ENCODE measurements at places on chromosomes 16 and 17.

GRCh38 chr17:18074566-18075272 is 13.0 kb upstream of the DRG2 start:
- DNase-seq, result no peak

DNA sequence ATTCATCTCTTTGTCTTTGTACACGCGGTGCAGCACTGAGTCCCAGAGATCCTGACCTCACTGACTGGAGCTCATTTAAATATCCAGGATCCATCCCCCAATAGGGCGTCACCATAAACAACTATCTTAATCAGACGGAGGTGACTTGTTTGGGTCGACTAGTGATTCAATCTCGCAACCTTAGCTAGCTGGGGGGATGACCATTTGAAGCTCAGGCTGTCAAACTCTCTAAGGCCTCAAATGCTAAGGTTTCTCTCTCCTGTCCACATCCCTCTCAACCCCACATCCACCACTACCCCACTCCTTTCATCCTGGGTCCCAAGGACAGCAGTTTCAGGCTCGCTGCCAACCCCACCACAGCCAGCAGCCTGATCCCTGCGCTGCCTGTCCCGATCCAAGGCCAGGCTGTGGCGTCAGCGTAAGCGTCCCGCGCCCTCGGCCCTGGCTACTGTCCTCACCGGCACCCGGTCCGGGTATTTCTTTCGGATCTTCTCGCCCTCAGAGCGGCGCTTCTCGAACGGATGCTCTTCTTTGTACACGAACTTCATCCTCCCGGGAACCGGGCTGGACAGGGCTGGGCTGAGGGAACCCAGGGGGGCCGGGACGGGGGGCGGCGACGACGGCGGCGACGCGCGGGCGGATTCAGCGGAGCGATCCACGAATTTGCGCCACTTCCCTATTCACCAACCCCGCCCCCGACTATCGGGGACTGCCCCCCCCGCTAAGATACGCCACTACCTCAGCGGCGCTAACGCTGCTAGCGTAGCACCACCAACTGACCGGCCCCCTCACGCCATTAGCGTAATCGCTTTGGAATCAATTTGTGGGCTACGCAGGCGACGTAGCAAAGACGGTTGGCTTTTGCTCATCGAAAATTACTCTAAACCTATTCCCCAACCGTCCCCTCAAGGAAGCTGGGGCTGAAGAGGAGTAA is at the start of gene GABARAP:
Gene GABARAP (minus strand): TSS at position 667 of the 934 bp plus-strand sequence. CDS start 119 bp downstream, at position 548.
- no peak for DNase-seq

GRCh38 chr16:56270828-56271227 is 79.5 kb downstream of the GNAO1 start:
- no peak for DNase-seq

DNA sequence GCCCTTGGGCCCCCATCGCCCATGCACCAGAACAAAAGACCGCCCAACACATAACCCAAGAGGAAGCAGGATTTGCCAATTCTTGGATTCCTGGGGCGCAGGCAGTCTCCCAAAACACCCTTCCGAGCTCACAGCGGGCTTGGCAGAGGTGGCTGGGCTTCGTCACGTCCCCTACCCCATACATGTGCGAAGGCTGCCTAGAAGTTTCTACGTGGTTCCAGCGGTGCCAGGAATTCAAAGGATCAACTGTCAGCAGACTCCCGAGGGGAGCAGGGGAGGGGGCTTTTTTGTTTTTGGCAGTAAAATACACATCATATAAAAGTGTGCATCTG is 80.8 kb upstream of the PLCG2 start:
- no peak for DNase-seq

GRCh38 chr16:65489531-65490023 is 367.7 kb upstream of the CDH11 start:
- no peak for DNase-seq

- no peak for DNase-seq
Observed at GRCh38 chr17:80980397-80981061, 11.1 kb upstream of the CHMP6 start.

DNA sequence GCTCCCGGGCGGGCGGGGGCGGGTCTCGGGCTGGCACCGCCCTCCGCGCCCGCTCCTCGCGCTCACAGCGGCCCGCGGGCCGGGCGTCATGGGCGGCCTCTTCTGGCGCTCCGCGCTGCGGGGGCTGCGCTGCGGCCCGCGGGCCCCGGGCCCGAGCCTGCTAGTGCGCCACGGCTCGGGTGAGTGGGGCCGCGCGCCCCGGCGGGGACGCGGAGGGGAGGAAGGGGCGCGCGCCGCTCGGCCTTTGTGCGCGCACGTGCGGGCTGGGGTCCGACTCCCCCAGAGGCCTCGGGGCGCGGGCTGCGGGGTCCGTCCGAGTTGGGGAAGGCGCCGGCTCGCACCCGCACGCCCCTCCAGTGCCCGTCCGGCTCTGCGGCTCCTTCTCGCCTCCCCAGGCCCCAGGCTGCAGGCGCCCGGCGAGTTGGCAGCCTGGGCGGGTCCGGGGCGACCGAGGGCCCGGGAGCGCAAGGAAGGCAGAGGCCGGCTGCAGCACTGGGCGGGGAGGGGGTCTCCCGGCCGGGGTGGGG is at the start of gene NME4:
Gene NME4 (plus strand): TSS at position 65 of the 527 bp plus-strand sequence. CDS start 24 bp downstream, at position 89.
- peak; percentile 46 for DNase-seq

DNA sequence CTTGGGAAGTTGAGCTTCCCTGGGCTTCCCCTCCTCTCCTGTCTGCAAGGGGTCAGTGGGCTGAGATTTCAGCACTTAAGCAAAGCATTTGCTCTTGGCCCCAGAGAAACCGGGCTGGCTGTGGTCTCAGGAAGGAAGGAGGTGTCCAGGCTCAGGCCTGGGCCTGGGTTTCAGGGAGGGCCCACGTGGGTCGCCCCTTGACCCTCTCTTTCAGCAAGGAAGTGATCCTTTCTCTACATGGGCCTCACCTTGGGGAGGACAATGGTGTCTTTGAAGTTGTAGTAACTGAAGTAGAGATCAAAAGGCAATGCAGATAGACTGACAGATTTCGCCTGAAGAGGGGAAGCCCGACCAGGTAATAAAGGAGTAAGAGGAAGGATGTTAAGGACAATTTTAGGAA is 2.7 kb downstream of the NOD2 start:
- no peak for DNase-seq

- DNase-seq, result no peak
Observed at GRCh38 chr16:35575432-35575821, 2116.0 kb downstream of the TP53TG3F start.
